CD14-positive monocyte (primary cell): ENCODE measurements at places on chromosomes 7 and 10.

- DNase-seq, result no peak
These were observed 74.6 kb upstream of the PDSS1 start for GRCh38 chr10:26622891-26623290.

DNA sequence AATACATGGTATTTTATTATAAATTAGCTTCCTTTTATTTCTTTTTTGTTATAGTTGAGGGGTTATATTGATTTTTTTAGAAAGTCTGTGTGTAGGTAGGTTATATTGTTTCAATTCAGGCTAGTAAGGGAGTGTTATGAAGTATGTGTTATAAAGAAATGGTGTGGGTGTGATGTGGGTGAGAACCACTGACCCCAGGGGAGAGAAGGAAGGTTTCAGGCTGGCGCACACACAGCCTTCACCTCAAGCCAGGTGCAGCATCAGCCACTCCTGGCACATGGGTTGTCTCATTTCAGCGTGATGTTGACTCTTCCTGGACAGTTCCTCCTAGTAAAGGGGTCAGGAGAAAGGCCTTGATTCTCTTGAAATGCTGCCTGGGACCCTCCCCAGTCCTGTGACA, 291.3 kb downstream of the POU6F2 start:
- DNase-seq, result no peak

DNA sequence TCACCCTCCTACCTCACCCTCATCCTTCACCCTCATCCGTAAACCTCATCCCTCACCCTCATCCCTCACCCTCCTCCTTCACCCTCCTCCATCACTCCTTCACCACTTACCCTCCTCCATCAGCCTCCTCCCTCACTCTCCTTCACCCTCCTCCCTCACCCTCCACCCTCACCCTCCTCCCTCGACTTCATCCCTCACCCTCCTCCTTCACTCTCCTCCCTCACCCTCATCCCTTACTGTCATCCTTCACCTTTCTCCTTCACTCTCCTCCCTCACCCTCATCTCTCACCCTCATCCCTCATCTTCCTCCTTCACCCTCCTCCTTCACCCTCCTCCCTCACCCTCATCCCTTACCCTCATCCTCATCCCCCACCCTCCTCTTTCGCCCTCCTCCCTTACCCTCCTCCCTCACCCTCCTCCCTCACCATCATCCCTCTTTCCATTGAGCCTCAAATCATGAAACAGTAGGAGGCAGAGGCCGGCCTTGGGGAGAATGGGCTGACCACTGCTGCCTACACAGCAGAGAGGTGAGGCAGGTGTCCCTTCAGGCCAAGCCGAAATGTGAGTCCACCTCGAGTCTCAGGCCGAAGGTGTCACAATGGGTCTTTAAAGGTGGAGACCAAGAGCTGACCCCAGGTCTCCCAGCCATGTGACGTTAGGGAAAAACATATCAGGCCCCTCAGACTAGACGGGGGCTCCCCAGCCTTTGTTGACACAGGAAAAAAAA, 53.0 kb downstream of the PDGFA start:
- no peak for DNase-seq

DNA sequence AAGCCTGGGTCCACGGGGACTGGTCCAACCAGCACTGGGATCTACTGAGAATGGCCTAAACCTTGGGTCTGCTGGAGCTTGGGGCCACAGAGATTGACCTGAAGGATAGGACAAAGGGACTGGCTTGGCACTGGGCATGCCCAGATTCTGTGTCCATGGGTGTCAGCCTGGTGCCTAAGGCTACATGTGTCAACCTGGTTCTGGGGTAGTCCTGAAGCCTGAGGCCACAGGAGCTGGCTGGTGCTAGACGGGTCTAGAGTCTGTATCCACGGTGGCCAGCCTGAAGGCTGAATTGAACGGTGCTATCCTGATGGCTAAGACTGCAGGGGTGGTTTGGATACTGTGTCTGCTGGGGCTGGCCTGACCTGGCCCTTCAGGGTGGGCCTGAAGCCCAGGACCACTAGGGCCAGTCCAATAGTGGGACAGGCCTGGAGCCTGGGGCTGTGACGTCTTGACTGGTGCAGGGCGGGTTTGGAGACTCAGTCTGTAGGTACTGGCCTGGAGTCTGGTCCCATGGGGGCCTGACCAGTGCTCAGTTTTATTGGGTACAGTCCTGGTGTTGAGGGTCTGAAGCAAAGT, 152.4 kb upstream of the HPS1 start:
- DNase-seq, result no peak

- no peak for DNase-seq
These were observed 812.8 kb downstream of the LRMDA start for GRCh38 chr10:76244061-76244686.

DNA sequence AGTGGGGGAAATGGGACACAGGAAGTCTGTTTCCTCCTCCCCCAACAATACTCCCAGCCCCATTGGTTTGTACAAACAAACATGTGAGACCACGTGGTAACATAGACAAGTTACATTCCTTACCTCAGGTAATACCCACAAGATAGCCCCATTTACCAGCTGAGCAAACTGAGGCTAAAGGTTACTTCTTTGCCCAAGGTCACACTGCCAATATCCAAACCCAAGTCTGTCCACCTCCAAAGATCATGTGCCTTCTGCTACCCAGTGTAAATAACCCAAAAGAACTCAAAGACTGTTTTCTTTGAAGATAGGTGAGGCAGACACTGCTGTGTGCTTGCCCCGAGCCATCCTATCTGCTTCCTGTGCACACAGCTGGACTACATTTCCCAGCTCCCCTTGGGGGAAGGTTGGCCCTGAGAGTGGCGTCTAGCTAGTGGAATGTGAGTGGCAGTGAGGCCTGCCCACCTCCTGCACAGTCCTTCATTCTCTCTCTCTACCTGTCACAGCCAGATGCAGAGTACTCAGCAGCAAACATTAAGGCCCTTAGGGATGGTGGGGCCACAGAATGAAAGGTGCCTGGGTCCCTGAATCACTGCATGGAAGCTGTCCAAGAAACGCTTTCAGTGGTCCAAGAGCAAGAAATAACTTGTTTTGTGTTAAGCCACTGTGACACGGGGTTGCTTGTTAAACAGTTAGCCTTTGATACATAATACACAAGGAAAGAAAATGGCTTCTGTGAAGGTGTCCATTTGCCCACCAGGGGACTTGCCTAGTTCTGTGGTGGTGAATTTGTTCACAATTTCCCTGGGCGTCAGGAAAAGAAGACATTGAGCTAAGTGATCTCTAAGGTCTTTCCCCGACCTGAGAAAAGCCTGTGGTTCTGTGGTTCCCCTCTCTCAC, 257.7 kb upstream of the NFE2L3 start:
- DNase-seq, result no peak

DNA sequence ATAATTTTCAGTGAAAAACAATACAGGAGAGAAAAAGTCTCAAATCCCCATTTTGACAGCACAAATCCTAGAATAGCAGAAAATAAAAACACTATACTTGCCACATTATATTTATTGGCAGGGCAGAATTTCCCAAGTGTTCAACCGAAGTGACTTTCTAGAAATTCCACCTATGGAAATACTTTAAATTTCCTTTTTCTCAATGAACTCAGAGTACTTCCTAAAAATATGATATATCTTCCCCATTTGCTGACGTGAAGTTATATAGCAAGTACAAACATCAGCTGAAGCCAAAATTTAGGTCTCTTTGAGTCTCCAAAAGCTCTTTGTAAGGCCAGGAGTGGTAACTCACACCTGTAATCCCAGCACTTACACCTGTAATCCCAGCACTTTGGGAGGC, 83.3 kb downstream of the NT5C2 start:
- DNase-seq, result no peak

DNA sequence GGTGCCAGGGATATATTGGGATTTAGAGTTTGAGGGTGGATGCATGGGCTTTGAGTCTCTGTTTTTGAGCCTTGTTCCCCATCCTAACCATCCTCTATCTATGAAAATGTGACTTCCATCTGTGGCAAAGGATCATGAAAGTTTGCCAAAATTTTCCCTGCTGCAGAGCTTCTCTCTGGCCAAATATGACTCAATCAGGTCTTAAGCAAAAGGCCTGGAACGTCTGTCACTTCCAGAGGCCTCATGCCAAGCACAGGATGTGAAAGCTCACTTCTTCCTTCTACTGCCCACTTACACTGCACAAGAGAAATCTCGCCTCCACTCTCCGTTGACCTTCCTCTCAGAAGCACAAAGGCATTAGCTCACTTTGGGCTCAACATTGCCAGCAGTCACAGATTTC, 696.9 kb upstream of the NRP1 start:
- DNase-seq, result no peak

DNA sequence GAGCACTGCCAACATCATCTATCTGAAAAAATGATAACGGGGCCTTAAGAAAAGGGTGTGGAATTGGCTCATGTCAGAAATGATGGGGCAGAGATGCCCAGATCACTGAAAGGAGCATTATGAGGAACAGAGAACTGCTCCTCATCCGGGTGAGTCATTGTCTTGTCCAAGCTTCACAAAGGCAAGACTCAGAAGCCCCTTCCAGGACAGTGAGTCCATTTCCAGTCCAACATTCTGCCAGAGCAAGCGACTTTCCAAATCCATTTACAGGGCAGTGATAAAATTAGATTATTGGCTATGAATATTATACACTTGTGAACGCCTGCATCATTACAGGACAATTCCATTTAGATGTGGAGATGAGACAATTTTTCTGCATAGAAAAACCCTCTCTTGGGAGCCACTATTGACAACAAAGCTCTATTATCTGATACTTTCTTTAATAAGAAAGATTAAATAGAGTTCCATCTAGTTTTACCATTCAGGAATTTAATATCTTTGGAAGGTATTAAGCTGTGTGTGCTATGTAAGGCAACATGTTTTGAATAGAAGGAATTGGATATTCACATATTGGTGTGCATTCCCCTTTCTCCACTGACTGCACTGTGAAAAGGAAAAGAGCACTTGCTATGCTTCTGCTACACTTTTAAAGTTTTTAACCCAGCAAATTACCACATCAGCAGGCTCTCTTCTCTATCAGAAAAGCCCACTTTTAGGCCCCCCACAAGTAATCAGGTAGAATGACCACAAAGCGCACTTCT, 159.6 kb downstream of the NRP1 start:
- no peak for DNase-seq

GRCh38 chr7:158569858-158570323, 17.7 kb downstream of the PTPRN2 start:
- no peak for DNase-seq

- no peak for DNase-seq
These were observed 383.9 kb downstream of the CALN1 start for GRCh38 chr7:72028267-72028666.

DNA sequence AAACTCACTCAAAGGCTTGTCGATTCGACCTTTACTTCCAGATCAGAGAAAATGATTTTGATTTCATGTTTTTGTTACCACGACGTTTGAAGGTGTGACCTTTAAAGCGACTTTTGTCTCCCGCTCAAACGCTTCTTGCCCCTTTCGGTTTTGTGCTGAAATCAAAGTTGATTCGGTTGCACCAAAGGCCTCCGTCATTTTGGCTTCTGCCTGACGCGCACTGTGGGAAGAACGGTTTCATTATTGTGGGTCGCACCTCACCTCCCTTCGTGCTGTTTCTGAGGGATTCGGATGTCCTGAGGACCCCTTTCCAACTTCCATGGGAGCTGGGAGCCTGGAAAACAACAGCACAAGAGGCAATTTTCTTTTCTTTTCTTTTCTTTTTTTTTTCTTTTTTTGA, 176.9 kb downstream of the DNAJB6 start:
- no peak for DNase-seq

GRCh38 chr10:103837370-103838069, 17.9 kb downstream of the SH3PXD2A start:
- DNase-seq, result no peak

DNA sequence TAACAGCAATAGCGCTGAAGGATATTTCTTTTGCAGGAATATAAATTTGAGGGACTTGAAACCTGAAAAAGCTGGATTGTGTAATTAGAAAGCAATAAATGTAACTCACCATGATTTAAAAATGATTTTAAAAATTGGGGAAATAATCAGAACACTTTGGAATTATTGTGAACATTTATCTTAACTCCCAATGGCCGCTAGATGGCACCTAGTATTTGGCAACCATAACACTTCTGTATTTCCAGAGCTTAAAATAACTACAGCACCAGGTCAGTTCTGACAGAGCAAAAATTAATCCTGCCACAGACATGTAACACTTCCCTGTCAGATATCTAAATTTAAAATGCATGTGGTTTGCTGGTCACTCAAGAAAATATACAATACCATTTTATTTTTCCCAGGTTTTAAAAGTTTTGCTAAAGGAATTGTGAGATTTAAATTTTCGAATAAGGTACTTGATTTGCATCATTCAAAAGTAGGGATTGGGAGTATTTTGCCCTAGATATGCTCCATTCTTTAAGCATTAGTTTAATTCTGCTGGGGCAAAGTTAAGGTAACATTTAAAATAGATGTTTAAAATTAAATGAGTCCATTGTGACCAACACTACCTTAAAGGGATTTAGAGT, 144.5 kb downstream of the PPP1R3A start:
- DNase-seq, result peak; percentile 35

- no peak for DNase-seq
These were observed 19.6 kb upstream of the GSTK1 start for GRCh38 chr7:143243614-143244013.

- DNase-seq, result no peak
These were observed 91.3 kb downstream of the CD36 start for GRCh38 chr7:80729591-80730320.

DNA sequence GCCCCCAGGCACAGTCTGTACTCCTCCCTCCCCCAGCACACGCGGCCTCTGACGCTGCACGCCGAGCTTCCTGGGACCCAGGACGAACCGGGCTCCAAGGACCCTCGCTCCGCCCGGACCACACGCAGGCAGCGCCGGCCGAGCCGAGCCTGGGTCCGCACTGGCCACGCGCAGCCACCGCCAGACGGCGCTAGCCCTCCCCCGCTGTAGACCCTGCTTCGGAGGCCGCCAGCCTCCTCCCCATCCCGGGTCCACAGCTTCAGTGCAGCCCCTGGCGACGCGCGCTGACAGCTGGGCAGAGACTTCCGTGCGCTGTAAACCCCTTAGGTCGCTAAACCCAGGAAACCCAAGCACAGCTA, 936 bp upstream of the TCERG1L start:
- DNase-seq, result no peak
